ENCODE measurements at places on chromosomes 6 and 20.

- no peak overlapping the region for H3K4me3 ChIP-seq
- H3K27ac ChIP-seq, result no peak overlapping the region
- no peak for DNase-seq
- peaks cover 2% of the 10 kb centered on the region for H3K27me3 ChIP-seq
- H3K36me3 ChIP-seq, result peaks cover 2% of the 10 kb centered on the region
These were observed 219.8 kb downstream of the ZDHHC14 start for GRCh38 chr6:157600807-157601206.

DNA sequence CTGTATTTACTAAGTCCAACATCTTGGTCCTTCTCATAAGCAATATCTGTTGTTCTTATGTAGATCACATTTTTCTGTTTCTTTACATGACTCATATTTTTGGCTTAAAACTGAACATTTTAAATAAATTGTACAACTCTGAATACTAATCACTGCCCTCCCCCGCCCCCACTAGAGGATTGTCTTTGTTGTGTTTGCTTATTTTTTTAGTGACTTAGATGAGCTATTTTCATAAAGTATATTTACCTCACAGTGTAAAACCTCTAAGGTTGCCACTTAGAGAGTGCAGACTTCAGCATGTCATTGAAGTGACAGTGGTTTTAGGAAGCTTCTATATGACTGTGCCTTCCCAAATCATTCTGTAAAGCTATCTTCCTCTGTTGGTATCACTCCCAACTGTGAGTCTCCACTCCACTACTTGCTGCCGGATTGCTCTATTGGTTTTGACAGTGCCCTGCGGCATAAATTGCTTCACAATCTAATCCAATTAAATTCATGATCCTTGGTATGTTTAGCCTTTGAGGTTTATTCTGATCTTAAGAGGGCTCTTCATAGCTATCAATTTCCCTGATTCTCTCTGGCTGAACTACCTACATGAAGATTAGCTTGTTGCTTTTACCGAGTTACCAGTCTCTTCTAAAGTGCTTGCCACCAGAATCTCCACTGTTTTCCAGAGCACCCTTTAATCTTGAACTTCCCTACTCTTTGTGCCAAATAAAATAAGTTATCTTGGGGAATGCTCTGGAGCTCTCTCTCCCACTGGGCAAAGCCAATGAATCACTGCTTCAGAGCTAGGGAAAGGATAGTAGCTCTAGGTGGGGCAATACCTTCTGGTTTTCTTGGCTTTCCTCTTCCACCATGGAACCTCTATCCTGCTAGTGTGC is 33.0 kb downstream of the SPTLC3 start:
- H3K36me3 ChIP-seq, result no peaks in the 10 kb centered on the region
- H3K27me3 ChIP-seq, result no peaks in the 10 kb centered on the region
- no peak overlapping the region for H3K27ac ChIP-seq
- DNase-seq, result no peak
- no peaks in the 10 kb centered on the region for H3K4me1 ChIP-seq

- H3K27me3 ChIP-seq, result peaks cover 55% of the 10 kb centered on the region
- no peak for DNase-seq
- H3K27ac ChIP-seq, result no peak overlapping the region
- no peak overlapping the region for H3K4me3 ChIP-seq
These were observed 135.8 kb upstream of the AFDN start for GRCh38 chr6:167690931-167691330.

DNA sequence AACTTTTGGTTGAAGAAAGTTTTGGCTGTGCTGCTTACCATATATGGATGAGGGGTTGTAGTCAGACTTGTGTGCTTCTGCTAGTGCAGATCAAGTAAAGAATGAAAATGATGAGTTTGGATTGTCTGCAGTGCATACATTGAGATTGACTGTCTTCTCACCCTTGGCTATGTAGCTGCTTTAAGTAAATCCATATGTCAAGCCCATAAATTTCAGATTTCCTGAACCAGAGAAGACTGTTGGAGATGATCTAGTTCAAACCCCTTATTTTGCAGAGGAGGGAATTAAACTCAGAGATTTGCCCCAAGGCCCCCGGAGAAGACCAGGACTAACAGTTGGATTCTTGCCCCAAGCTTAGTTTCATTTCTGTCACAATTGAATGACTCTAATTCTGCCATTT is 67.2 kb downstream of the PKIB start:
- H3K27ac ChIP-seq, result no peak overlapping the region
- no peak for DNase-seq
- no peaks in the 10 kb centered on the region for H3K36me3 ChIP-seq
- no peak overlapping the region for H3K4me3 ChIP-seq
- H3K4me1 ChIP-seq, result no peaks in the 10 kb centered on the region

GRCh38 chr6:108574457-108575141 is 13.9 kb downstream of the FOXO3 start:
- H3K36me3 ChIP-seq, result peaks cover 8% of the 10 kb centered on the region
- no peak overlapping the region for H3K4me3 ChIP-seq
- DNase-seq, result no peak
- peaks cover 5% of the 10 kb centered on the region for H3K4me1 ChIP-seq
- no peak overlapping the region for H3K27ac ChIP-seq

DNA sequence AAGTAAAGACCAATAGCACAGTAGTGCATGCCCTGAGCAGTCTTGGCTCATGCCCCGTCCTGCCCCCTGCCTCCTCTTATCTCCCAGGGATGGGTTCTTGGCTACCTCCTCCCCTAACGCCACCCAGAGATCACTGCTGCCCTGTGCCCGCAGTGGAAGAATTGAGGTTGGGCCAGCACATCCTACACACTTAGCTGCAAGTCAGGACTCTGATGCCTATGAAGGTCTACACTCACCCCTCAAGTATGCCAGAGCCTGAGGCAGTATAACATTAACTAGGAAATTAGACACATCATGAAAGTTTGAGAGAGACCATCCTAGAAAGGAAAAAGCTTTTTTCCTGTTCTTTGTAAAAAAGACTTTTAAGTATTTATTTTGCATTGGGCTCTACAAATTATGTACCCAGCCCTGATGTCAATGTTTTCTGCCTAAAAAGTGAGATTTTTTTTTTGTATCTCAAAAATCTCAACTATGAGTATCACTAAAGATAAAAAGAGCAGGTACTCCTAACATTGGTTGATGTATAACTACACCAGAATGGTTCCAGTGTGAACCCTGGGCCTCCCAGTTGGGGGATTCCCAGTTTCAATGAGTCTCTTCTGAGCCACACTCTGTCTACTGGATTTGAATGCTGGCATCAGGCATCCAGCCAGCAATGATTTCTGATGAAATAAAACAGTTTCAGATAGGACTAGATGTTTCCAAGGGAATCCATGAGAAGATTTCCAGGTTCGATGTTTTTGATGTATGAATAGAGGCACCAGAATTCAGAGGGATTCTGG is 115.4 kb downstream of the ISM1 start:
- H3K36me3 ChIP-seq, result no peaks in the 10 kb centered on the region
- H3K4me3 ChIP-seq, result no peak overlapping the region
- no peaks in the 10 kb centered on the region for H3K27me3 ChIP-seq
- peaks cover 36% of the 10 kb centered on the region for H3K4me1 ChIP-seq
- H3K27ac ChIP-seq, result no peak overlapping the region

DNA sequence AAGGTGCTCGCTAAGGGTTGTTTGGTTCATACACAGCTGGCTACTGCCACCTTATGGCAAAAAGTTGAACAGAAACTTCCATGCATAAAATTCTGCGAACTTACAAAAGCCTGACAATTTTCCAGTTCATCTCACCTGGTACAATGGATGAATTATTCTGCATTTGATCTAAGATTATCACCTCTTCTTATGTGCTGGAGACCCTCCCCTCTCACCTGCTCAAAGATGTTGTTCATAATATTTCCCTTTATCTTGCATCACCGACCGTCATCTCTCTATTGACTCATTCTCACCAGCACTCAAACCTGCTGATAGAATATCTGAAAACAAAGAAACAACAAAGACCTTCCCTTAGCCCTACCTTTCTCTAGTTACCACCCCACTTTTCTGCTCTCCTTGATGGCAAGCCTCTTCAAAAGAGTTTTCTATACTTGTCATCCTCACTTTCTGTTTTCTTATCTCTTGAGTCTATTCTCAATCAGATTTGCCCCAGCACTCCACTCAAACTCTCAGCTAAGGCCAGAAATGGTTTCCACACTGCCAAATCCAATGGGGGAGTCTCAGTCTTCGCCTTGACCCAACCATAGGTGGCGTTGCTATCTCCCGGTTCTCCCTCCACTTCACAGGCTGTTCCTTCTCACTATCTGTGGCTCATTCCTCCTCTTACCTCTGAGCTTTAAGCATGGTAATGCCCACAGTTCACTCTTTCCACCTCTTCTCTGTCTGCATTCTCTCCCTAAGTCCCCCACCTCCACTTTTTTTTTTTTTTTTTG is 25.8 kb downstream of the SNRNP48 start:
- no peak overlapping the region for H3K27ac ChIP-seq
- H3K36me3 ChIP-seq, result peaks cover 9% of the 10 kb centered on the region
- no peak for DNase-seq

DNA sequence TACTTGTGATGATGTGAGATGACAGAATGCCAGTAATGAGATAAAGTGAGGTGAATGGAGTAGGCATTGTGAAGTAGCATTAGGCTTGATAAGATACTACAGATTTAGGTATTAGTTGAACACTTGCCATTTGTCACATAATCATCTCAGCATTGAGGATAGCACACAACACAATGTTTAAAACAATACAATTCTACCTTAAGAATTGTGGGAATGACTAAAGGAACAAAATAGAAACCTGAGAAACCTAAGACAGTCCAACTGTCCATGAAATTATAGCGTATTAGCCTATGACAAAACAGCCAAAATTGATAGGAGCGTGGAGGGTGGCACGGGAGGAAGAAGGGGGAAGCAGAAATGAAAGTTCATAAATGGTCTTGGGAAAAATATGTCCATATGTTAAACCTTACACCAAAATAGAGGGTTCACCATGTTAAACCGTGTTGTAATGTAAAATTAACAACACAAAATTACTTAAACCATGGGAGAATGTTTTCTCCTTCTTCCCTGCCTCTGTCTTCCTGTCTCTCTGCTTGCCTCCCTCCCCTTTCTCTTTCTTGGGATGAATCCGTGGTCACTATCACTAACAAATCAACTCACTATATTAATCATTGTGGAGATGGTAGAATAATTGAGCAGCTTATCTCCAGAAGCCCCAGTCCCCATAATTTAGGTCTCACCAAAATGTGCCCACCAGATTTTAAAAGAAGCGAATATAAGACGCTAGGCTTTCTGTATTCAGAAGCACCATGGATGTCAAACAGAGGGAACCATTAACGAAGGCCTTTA is 33.0 kb upstream of the HFE start:
- peaks cover 3% of the 10 kb centered on the region for H3K27me3 ChIP-seq
- no peaks in the 10 kb centered on the region for H3K36me3 ChIP-seq
- H3K4me1 ChIP-seq, result peaks cover 42% of the 10 kb centered on the region
- peak overlapping the region; percentile 99 for H3K27ac ChIP-seq

- peak; percentile 25 for DNase-seq
- H3K27ac ChIP-seq, result no peak overlapping the region
- peaks cover 39% of the 10 kb centered on the region for H3K27me3 ChIP-seq
- no peaks in the 10 kb centered on the region for H3K4me1 ChIP-seq
- H3K4me3 ChIP-seq, result no peak overlapping the region
These were observed 92.2 kb downstream of the CEP57L1 start for GRCh38 chr6:109187399-109188114.

- H3K27me3 ChIP-seq, result no peaks in the 10 kb centered on the region
- no peak overlapping the region for H3K27ac ChIP-seq
- H3K4me3 ChIP-seq, result no peak overlapping the region
- peaks cover under 1% of the 10 kb centered on the region for H3K4me1 ChIP-seq
These were observed 101.0 kb downstream of the KIF16B start for GRCh38 chr20:16472045-16472872.

DNA sequence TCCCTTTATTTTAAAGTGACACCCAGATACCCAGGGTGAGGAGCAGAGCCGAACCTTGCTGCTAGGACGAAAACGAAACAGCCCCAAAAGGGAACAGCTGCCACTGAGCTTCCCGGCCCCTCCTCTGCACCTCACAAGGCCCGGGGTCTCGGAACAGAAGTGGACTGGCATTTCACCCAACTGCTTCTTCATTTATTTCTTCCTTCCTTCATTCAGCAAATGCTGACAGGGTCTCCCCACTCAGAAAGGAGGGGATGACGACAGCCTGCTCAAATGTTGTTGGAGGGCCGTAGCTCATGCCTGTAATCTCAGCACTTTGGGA is 220.3 kb downstream of the PREX1 start:
- no peak overlapping the region for H3K4me3 ChIP-seq
- peaks cover 5% of the 10 kb centered on the region for H3K27me3 ChIP-seq
- DNase-seq, result no peak
- H3K4me1 ChIP-seq, result peaks cover 17% of the 10 kb centered on the region
- H3K36me3 ChIP-seq, result no peaks in the 10 kb centered on the region
- no peak overlapping the region for H3K27ac ChIP-seq

Measured in activated T-helper 1 cell treated with anti-CD3 and anti-CD28 coated beads, Interleukin-12 subunit alpha, Interleukin-12 subunit beta, Interleukin-2, Interleukin-4 antibody, amounts not matched to agents 30 ng/mL and 10 ng/mL and 1 ng/mL, durations not matched to agents 14 hours and 24 hours and 36 hours (primary cell).